ENCODE measurements at places on chromosomes 5 and 9. TPM values are rescaled to one million over a fixed set of nuclear protein-coding genes. Genes with fewer than 3 reads are reported as not detected.

DNA sequence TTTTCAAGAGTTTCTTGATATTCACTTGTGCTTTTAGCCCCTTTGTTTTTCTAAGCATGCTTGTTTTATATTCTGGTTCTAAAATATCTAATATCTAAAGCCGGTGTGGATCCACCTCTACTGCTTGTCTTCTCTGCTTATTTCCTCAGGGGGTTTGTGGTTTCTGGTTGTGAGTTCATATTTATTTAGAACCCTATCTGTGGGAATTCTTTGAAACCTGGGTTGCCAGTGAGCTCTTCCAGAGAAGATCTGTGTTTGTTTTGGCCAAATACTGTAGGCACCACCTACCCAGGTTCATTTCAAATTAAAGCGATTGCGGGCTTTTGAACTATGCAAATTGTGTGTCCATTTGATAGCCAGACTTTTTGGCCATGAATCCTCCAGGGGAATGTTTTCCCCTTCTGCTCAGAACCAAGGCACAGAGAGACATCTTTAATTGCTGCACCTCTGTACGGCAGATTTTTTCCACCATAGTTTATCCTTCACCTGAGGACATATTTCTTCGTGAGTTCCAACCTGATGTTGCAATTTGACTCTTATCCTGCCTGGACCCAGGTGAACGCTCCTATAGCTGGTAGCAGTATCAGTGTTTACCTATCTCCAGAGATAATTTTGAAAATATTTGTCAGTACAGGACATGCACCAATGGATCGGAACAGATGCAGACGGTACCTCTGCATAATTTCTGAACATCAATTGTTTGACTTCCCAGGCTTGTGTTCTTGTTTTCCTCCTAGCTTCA lies 2.4 kb upstream of the ZBTB43 start:
- H3K27ac ChIP-seq, result no peak overlapping the region
- H3K4me3 ChIP-seq, result no peak overlapping the region
- H3K27me3 ChIP-seq, result peaks cover 4% of the 10 kb centered on the region
- DNase-seq, result no peak
- H3K4me1 ChIP-seq, result peaks cover 34% of the 10 kb centered on the region

- H3K27me3 ChIP-seq, result no peaks in the 10 kb centered on the region
- H3K4me1 ChIP-seq, result peaks cover 39% of the 10 kb centered on the region
- peak overlapping the region; percentile 13 for H3K4me3 ChIP-seq
- peak; percentile 32 for DNase-seq
- H3K36me3 ChIP-seq, result no peaks in the 10 kb centered on the region
- H3K27ac ChIP-seq, result peak overlapping the region; percentile 71
Measured at GRCh38 chr9:37574241-37574721, 1.9 kb downstream of the FBXO10 start.

DNA sequence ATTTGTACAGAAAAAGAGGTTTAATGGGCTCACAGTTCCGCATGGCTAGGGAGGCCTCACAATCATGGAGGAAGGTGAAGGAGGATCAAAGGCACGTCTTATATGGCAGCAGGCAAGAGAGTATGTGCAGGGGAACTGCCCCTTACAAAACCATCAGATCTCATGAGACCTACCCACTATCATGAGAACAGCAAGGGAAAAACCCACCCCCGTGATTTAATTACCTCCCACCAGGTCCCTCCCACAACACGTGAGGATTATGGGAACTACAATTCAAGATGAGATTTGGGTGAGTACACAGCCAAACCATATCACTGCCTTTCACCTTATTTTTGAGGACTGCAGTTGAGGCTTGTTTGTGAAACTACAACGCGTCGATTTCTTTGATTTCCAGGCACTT lies 20.9 kb upstream of the NEUROG1 start:
- peaks cover 11% of the 10 kb centered on the region for H3K4me1 ChIP-seq
- H3K27me3 ChIP-seq, result peaks cover 23% of the 10 kb centered on the region
- H3K27ac ChIP-seq, result no peak overlapping the region
- no peak overlapping the region for H3K4me3 ChIP-seq

DNA sequence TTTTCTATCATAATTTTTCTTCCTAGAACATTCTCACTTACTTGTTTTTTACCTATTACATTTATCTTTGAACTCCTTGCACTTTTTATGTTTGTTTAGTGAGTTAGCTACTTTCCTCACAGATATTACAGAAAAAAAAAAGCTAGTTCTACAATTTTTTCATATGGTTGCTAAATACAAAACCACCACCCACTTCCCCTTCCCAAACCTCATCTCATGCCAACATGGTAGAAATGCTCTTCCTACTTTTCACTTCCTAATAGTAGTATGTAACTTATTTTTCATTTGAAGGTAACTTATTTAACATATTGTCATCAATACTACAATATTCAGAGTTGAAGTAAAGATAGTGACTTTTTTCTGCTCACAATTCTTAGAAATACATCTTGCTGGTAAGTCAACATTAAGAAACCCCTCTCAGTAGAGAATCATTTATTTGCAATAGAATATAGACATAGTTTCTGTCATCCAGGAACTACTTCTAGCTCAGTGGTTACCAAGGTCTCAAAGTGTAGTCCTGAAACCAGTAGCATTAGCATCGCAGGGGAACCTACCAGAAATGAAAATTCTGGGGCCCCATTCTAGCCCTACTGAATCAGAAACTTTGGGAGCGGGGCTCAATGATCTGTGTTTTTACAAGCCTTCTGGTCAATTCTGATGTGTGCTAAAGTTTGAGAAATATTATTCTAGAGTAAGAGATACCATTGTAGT lies 1124.6 kb downstream of the DTWD2 start:
- no peaks in the 10 kb centered on the region for H3K36me3 ChIP-seq
- H3K27ac ChIP-seq, result no peak overlapping the region
- no peak for DNase-seq
- H3K4me1 ChIP-seq, result no peaks in the 10 kb centered on the region
- no peak overlapping the region for H3K4me3 ChIP-seq

Gene TXN
- 372 TPM for total RNA-seq

Gene CCL27
- not detected for total RNA-seq
